ENCODE measurements at places on chromosomes 3 and 15. TPM values are rescaled to one million over a fixed set of nuclear protein-coding genes. Genes with fewer than 3 reads are reported as not detected.

The PIGX gene
- total RNA-seq: 30.3 TPM

The XCR1 gene
- not detected for total RNA-seq

The IL17RD gene
- 3.7 TPM for total RNA-seq

DNA sequence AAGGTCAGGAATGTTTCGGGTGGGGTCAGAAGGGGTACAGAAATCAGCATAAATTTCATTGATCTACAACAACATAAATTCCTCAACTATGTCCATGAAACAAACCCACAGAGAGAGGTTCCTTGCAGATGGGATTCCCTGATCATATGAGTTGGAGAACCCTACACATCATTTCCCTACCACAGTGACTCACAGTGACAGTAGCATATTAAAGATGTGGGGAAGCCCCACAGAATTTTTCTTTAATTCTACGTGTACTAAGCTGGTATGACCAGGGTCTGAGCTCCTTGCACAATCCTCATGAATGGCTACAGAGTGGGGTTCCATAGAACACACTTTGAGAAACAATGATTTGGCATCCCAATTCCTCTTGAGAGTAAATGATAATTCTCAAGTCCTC, 116.9 kb upstream of the RAD18 start:
- peak; percentile 78 for DNase-seq

The AMIGO3 gene
- 1.8 TPM for total RNA-seq

GRCh38 chr3:191047930-191048329, 151.1 kb upstream of the OSTN start:
- DNase-seq: no peak

The PIF1 gene
- total RNA-seq: 43.5 TPM

The ICE2 gene
- total RNA-seq: 14.8 TPM

- peak; percentile 28 for DNase-seq
Observed at GRCh38 chr3:131388490-131388799, 6.9 kb downstream of the NUDT16 start.

GRCh38 chr15:49430046-49430445, 7.0 kb downstream of the FGF7 start:
- DNase-seq: no peak

The VWA5B2 gene
- total RNA-seq: 1.4 TPM

GRCh38 chr3:23739536-23739935, 66.2 kb upstream of the UBE2E1 start:
- DNase-seq: peak; percentile 75

- DNase-seq: peak; percentile 10
Observed at GRCh38 chr15:33284336-33284735, 26.4 kb upstream of the RYR3 start.

DNA sequence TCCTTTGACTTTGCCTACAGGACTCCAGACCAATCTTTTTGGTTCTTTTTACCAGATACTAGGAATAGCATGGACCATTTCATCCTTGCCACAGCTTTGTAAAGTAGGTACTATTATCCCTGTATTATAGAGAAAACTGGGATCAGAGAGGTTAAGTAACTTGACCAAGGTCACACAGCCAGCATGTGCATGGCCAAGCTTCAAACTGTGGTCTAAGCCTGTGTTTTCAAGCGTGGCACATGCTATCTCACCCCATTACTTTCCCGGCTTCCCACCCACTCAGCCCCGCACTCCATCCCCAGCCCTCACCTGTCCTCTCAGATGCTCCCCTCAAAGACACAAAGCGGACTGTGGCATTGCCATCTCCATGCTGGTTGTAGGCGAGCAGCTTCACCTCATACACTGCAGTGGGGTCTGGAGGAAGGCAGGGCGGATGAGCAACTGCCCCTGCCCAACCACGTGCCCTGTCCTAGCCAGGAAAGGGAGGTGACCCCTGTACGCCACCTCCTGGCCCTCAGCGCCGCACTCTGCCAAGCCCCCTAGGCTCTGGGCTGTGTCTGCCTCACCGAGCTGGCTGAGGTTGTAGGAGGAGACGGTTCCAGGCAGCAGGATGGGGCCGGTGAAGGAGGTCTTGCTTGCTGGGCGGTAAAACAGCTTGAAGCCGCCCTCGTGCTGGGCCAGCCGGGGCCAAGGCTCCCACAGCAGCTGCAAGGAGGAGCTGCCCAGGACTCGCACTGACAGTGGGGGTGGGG, 25.7 kb downstream of the RNU5B-1 start:
- DNase-seq: no peak

DNA sequence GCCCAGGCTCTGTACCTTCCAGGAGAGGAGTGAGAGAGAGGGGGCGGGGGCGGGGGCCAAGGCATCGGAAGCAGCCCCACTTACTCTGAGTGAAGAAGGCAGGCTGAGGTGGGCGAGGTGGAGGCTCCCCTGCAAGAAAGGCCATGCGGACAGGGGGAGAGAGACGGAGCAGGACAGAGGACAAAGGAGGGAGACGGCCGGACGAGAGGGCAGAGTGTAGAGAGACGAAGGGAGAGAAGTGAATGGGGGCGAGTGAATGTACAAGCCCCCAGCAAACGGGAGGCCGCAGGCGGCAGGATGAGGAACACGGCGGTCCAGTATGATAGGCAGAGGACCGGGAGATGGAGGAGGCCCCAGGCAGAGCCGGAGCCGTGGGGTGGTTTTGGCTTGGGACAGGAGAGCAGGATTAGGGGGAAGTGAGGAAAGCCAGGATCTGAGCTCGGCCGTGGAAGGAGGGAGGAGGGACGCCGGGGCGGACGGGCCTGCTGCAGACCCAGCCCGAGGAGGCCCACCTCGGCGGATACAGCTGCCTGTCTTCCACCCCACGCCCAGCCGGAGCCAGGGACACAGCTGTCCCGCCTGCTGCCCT, 38.8 kb downstream of the TNK2 start:
- DNase-seq: no peak

The ALDH1A2 gene
- total RNA-seq: 2.2 TPM

DNA sequence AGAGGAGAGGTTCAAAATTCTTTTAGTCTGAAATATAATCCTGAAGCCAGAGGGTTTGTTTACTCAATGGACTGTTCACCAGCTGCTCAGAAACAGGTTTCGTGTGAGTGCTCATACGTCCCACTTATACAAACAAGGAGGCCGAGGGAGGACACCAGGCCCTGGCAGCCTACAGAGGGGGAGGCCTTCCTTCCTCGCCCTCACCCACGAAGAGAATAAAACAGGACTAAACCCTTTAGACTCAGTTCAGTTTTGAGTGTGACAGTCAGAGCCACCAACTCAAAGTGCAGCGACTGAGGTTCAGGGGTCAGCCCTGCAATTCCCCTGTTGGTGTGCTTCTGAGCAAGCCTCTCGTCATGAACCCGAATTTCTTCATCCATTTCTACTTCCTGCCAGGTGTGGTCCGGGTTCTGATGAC, 17.3 kb downstream of the FAM174B start:
- peak; percentile 85 for DNase-seq

GRCh38 chr15:39852250-39852649, 67.8 kb downstream of the GPR176 start:
- no peak for DNase-seq

DNA sequence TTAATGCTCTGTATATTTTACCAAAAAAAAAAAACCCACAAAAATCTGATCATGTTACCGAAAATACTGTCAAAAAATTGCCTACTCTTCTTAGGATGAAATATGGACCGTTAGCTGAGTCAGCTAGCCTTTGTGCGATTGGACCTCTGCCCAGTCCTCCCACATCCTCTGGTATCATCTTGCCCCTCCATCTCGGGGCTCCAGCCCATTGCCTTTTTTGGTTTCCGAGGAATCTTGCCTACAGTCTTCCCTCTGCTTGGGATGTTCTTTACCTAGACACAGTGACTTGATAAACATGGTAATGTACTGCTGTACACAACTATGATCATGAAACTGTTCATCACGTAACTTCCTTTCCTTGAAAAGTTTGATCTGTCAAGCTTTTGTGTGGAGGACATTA, 371.4 kb downstream of the SV2B start:
- no peak for DNase-seq

DNA sequence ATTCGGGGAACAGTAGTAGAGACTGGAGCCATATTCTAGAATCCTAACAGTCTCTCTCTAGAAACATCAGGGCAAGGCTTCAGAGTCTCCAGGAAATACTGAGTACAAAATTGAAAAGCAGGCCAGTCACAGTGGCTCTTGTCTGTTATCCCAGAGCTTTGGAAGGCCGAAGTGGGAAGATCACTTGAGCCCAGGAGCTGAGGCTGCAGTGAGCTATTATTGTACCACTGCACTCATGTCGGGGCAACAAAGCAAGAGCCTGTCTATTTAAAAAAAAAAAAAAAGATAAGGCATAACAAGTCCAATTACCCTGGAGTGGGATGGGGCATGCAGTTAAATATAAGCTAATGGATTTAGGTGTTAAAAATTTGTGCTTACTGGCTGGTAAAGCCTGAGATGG, 79.0 kb downstream of the SEMA6D start:
- no peak for DNase-seq

The STXBP5L gene
- not detected for total RNA-seq

The PDIA5 gene
- total RNA-seq: 24.6 TPM

The SPATA12 gene
- total RNA-seq: 0.47 TPM

The RBP2 gene
- total RNA-seq: not detected

The HESX1 gene
- not detected for total RNA-seq

The PDZRN3 gene
- not detected for total RNA-seq

DNA sequence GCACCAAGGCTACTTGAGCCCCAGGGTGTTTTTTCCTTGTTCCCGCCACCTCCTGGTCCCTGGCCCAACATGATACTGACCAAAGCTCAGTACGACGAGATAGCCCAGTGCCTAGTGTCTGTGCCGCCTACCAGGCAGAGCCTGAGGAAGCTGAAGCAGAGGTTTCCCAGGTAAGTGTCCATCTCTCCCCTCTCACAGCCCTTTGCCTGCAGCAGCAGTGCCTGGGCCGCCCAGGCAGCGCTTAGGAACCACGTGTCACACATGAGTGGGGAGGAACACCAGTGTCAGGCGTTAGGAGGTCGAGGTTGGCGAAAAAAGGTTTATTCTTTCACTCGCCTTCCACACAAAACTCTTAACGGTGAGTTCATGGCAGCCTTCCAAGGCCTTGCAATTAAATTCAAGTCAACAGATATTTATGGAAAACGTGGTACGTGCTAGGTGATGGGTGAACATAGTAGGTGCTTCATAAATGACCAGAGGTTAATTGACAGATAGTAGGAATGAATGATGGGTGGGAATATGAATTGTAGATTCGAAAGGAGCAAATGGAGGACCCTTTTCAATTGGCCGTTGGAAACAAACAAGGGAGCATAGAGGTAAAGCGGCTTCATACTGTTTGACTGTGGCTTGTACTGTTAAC, 486 bp downstream of the CDIN1 start:
- peak; percentile 18 for DNase-seq

DNA sequence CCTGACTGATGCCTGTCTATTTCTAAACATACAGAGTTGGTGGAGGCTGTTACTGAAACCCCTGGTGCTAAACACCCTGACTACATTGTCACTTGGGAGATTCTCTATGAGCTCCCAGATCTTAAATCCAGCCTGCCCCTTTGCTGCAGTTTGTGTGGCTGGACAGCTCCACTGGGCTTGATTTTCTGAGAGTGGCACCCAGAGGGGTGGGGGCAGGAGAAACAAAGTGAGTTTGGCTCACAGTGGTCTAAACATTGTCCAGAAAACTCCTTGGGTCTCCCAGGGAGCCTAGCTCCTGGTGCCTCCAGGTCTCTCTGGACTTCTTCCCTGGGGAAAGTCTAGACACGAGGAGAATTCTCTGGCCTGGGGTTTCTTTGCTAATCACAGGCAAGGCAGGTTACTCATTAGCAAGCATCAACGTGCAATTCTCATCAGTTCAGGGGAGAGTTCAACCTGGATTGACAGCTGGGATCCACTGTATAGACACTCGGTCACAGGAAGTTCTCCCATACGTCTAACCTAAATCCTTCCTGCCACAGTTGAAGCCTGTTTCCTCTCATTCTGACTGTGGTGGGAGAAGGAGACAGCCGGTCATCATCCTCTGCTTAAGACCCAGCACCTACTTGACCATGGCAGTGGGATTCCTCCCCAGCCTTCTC, 7.1 kb upstream of the DLL4 start:
- DNase-seq: no peak

DNA sequence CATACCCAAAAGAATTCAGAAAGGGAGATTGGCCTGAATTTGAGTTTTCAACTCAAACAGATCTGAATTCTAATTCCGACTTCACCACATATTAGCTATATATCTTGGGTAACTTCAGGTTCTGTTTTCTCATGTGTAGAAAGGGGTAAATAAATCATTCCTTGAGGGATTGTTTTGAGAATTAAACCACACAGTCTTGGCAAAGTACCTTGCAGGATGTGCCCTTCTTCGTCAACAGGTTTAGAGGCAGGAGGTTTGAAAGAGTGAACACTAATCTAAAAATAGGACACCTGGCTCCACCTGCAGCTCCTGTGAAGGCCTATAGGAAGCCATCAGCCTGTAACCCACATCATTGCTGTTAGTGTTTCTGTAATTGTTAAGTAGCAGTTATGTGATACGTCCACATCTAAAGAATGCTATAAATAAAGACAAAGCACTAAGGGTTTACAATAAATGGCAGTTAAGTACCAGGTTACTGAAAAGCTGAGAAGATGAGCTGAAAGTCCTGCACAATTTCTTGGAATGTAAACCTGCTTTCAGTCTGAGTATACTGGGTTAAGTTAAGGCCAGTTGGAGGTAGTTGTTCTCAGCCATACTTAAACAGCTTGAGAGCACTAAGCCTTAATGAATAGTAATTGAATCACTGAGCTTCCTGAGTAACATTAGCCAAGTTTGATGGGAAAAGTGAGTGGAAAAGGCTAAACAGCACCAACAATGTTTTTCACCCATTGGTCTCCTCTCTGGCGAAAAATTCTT, 6.0 kb downstream of the CCDC80 start:
- no peak for DNase-seq

DNA sequence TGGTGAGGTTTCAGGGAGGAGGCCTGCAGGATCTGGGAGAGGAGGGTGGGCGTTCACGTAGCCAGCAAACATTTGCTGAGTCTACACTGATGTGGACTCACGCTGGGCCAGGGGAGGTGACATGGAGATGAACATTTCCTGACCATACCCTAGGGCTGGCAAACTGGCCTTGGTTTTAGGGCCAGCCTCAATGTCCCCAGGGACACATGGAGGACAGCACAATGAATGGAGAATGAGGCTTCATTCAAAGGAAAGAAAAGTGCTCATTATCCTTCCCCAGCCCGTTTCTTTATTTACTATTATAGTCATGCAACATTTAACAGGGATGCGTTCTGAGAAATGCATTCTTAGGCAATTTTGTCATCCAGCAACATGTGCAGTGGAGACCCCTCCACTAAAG, 26.8 kb downstream of the ACAN start:
- no peak for DNase-seq

- peak; percentile 35 for DNase-seq
Observed at GRCh38 chr3:5136211-5136918, 14.3 kb downstream of the ARL8B start.

The PCLAF gene
- 34.7 TPM for total RNA-seq

DNA sequence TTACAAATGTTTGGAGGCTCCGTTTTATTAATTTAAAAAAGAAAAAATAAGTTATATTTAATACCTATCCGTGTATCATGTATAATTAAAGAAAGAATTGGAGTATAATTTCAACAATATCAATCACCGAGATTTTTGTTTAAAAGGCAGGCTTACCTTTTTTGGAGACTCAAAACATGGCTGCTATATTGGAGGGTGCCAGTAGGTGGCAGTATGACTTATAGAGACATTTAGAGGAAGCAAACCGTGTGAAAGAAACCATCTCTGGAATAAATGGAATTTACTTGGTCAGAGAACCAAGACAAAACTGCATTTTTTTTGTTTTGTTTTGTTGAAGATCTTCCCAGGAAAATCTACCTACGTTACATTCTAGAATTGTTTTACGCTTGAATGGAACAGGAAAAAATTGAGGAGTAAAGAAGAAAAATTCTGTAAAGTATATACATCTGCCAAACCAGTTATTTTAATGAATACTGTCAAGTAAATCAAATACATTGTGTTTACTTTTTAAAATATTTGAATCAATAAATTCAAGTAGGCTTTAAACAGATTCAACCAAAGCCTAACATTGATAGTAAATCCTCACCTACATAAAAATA, 802.6 kb upstream of the ALCAM start:
- DNase-seq: peak; percentile 92

Measured in PC-3 (cell line).